Stimulated activated CD8-positive, alpha-beta memory T cell treated with anti-CD3 and anti-CD28 coated beads, Interleukin-2, amount 100 ng/mL, for 1 hour (primary cell): ENCODE measurements at places on chromosomes 5 and 9.

DNA sequence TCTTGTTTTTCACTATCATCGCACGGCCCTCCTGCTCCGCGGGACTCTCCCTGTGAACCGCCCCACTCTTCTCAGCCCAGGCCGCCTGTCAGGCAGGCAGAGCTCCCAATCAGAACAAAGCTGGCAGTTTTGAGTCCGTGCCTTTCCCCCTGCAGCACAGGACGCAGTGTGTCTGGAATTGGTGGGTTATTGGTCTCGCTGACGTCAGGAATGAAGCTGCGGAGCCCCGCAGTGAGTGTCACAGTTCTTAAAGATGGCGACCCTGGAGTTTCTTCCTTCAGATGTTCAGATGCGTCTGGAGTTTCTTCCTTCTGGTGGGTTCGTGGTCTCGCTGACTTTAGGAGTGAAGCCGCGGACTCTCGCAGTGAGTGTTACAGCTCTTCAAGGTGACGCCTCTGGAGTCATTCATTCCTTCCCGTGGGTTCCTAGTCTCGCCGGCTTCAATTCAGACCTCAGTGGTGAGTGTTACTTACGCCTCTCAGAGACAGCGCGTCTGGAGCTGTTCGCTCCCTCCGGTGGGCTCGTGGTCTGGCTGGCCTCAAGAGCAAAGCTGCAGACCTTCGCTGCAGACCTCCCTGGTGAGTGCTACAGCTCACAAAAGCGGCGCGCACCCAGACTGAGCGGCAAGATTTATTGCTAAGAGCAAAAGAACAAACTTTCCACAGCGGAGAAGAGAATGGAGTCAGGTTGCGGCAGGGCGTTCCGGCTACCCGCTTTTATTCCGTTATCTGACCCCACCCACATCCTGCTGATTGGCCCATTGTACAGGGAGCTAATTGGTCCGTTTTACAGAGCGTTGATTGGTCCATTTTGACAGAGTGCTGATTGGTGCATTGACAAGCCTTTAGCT, 7.4 kb downstream of the ZDHHC11B start:
- DNase-seq, result no peak

DNA sequence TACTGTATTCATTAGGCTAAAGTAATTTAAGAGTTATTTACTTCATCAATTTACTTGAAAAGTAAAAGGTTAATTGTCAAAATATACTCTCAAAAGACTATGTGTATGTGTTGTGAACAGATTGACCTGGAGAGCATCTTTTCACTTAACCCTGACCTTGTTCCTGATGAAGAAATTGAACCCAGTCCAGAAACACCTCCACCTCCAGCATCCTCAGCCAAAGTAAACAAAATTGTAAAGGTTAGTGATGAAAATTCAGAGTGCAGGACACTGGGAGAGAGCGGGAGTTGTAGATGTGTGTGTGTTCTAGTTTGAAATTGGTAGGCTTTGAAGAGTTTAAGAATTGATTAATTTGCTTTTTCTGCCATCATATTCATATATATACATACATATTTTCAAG, 41.9 kb downstream of the KIF2A start:
- no peak for DNase-seq

DNA sequence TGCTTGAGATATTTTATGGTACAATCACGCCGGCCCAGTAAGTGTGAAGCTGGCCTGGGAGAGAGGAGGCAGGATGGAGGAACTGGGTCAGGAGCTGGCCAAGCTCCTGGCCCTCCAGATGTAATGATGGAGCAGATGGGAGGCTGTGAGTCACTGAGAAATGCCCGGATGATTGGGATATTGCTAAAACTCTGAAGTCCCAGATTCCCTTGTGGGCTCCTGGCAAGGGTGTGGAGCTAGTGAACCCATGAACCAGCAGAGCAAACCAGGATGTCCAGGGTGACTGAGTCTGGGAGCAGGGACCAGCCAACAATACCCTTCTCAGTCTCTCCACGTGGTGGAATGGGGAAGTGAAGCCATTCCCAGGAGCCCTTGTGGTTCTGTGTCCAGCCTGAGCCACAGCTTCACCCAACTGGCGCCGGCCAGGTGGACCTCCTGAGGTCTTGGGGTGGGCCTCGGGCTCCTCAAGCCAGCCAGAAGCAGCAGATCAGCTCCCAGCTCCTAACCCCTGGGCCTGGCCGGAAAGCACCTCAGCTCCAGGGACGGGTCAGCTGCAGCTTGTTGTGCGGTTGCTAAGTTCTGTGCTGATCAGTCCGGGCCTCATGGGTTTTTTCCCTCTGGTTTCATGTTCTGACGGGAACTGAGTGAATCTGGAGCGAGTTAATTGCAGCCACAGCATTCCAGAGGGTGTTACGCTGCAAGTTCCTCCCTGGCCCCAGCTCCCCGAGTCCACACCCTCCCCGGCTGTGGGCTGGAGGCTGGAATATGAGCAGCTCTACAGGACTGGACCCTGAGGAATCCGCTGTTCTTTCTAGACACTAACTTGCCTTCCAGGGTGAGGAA, 37.6 kb downstream of the DUSP1 start:
- DNase-seq, result no peak

GRCh38 chr9:106954558-106954957, 91.6 kb downstream of the ZNF462 start:
- no peak for DNase-seq

DNA sequence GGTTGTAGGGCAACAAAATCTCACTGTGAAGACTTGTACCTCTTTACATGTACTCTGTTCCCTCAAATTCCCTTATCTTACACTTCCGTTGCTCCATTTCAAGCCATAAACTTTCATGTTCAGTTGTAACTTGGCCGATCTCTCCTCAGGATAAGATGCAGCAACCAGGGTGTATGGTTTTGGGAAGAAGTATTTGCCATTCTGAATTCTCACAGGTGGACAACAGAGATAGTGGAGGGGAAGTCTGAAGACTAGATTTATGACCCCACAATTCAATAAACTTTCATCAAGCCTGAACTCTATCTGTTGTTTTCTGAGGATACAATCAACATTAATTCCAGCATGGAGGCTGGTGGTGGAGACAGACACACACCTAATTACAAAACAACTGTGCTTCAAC, 27.5 kb downstream of the GOLGA1 start:
- no peak for DNase-seq

DNA sequence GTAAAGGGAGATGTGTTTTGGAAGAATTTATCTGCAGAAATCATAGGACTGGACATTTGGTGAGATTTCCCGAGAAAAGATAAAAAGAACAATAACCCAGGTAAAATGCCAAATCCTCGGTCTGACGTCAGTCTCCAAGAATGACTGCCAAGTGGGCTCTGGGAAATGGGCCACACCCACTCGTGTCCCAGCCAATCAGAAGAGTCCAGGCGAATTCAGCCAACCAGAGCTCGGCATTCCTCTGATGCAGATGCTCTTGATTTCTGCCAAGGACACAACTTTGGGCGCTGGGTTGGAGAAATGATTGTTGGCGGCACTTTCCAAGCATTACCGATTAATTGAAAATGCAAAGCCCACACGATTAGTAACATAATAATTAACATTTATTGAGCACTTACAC, 73.3 kb downstream of the FGF18 start:
- no peak for DNase-seq

- no peak for DNase-seq
Measured at GRCh38 chr9:114324492-114324891, 1.6 kb downstream of the ORM1 start.

GRCh38 chr5:122368510-122369251, 56.6 kb downstream of the SNCAIP start:
- no peak for DNase-seq

- DNase-seq, result no peak
Measured at GRCh38 chr9:130998597-130999244, 10.3 kb upstream of the LAMC3 start.

GRCh38 chr9:131113655-131114054, 11.7 kb upstream of the NUP214 start:
- no peak for DNase-seq

- no peak for DNase-seq
Measured at GRCh38 chr9:88085476-88085875, 52.8 kb downstream of the SPATA31C2 start.

DNA sequence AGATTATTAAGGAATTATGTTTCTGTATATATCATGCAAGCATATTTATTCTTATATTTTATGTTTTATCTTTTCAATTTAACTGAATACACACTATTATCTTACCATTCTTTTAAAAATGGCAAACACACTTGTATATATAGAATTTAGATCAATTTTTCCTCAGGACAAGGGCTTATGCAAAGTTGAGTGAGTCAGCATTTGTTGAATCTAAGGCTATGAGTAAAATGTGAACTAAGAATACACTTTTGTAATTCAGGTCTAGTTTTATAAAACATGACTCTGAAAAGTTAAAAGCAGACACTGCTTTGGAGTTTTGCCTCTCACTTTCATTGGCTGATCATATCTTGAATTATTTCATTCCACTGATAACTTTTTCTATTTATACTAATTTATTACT, 127.8 kb downstream of the FOCAD start:
- no peak for DNase-seq

DNA sequence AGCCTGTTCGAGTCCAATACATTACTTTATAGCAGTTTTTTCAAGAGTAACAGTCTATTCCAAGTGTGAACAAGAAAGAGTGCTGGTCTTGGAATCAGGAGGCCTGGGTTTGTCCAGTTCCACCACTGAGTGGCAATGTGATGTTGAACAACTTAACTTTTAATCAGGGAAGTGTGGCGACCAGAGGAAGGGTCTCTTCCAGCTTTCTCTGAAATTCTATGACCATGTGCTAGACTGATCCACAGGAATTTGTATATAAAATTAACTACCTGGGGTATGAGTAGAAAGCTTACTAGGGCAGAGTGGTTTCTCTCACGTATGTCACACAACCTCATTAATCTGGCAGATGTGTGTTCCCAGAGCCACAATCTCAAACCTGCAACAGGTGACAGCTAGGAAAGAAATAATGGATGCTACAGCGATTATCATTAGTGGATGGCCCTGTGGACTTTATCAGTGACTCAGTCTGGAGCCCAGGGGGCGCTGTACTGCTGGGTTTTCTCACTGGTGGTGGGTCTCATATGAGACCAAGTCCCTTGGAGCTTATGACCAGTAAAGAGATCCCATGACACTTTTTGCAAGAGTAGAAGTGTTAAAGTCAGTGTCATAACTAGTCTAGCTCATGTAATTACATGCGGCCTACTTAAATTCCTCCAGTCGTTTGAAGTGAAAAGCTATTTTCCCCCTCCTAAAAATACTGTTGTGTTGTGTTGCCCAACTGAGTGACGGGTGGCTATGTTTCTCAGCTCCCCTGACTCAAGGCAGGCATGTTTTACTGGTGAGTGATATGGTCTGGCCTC, 116.5 kb downstream of the GDNF start:
- no peak for DNase-seq

- no peak for DNase-seq
Measured at GRCh38 chr5:124080256-124080655, 568.3 kb downstream of the CSNK1G3 start.

DNA sequence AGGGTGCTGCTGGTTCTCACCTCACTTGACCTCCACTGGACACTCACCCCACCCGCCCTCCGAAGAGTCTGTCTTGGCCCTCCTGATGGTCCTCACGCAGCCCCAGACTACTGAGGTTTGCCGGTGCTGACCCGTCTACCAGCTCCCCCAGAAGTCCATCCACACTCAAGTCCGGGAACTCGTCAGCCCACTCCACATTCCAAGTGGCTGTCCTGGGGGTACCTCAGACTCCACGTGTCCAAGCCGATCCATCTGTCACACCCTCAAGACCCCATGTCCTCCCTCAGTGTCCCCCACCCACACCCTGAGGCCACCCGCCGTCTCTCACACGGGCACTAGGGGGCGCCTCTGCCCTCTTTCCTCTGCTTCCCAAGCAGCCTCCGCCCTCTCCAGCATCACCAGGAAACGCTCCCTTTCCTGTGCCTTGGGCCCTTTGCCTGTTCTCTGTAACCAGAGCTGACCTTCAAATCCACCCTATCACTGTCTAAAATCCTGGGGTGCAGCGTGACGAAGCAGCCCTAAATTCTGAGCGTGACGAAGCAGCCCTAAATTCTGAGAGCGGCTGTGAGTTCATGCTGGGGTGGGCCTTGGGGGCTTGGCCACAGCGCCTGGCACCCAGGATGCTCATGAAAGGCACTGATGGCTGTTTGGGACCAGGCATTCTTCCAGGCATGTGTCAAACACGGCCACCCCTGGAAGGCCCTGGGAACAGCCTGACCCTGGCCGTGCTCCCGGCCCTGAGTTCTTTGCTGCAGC, 95.7 kb downstream of the KCNT1 start:
- no peak for DNase-seq

- DNase-seq, result no peak
Measured at GRCh38 chr9:82560457-82560904, 502.5 kb downstream of the RASEF start.

DNA sequence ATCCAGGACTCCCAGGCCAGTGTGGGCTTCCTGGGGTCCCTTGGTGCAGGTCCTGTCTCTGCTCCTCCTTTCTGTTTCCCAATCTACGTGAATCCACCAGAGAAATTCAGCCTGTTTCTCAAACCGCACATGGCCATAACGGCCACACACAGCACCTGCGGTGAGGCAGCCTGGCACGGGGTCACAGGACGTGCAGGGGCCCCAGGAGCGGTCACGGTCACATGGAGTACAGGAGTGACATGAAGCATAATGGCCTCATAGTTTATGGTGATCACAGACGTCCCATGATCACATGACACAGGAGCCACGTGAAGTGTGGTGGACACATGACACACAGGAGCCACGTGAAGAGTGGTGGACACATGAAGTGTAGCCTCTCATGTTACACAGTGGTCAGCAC, 248.5 kb upstream of the IRX4 start:
- no peak for DNase-seq

GRCh38 chr5:67268231-67269021, 71.8 kb upstream of the CD180 start:
- no peak for DNase-seq

GRCh38 chr5:78649861-78650496, 1.4 kb upstream of the LHFPL2 start:
- DNase-seq, result no peak

GRCh38 chr5:97846643-97847042, 663.6 kb upstream of the RIOK2 start:
- no peak for DNase-seq

GRCh38 chr9:132991351-132992300, 13.1 kb downstream of the GFI1B start:
- no peak for DNase-seq

GRCh38 chr9:93309889-93310425, 126.0 kb downstream of the WNK2 start:
- DNase-seq, result no peak

DNA sequence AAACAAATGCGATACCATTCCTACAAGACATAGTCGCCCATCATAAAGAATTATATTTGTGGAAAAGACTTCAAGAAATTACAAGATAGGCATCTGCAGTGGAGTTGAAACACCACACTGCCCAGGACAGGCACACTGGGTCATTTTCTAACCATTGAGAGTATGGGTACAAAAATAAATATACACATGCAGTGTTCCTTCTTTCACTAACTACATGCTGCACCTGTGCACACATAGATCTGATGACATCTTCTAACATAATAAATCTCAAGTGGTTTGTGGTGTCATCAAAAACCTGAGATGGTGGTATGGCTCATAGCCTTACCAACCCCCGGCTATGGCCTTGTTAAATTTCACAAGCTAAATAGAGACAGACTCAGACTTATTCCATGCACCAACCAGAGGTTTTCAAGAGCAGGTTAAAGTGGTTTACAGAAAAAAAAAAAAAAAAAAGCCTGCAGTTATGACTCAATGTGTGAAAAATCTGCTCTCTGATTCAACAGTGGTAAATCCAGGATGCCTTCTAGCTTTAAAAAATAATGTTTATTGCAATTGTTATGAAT, 12.4 kb upstream of the NFIB start:
- DNase-seq, result no peak
